ENCODE measurements at places on chromosomes 12 and 14.

DNA sequence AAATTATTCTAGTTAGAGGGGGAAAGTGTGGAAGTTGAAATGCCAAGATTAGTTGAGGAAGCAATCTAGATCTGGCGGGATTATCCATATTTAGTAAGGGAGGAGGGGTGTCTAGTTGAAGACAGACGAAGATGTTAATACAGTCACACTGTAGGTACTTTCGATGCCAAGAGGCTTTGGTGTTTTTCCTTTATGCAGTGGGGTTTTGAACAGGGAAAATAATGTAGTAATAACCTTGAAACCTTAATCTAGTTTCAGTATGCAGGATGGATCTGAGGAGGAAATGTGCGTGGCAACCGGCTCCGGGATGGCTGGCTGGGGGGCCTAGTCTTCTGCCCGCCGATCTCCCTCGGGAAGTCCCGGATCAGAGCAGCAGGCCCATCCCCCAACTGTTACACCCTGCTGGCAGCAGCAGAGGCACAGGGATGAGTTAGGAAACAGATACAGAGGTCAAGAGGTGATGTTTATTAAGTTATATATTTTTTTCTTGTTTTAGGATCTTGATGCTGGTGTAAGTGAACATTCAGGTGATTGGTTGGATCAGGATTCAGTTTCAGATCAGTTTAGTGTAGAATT, 27.4 kb downstream of the MDM2 start:
- peak; percentile 70 for DNase-seq

GRCh38 chr12:82510386-82510785, 152.1 kb downstream of the METTL25 start:
- no peak for DNase-seq

- DNase-seq = no peak
Observed at GRCh38 chr12:75836533-75836932, 195.0 kb downstream of the PHLDA1 start.

GRCh38 chr12:114955414-114956014, 271.5 kb upstream of the TBX3 start:
- DNase-seq = no peak

DNA sequence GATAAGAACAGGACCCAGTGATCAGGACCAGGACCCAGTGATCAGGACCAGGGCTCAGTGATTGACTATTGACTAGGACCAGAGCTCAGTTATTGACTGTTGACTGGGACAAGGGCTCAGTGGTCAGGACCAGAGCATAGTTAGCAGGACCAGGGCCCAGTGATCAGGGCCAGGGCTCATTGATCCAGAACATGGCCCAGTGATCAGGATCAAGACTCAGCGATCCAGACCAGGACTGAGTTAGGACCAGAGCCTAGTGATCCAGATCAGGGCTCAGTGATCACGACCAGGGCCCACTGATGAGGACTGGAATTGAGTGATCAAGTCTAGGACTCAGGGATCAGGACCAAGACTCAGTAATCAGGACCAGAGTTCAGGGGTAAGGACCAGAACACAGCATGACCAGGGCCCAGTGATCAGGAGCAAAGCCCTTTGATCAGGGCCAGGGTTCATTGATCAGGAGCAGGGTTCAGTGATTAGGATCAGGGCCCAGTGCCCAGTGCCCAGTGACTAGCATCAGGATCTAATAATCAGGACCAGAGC, 176.0 kb downstream of the TMEM121 start:
- DNase-seq = peak; percentile 8

- DNase-seq = no peak
Observed at GRCh38 chr12:84929501-84929900, 16.9 kb upstream of the SLC6A15 start.

All from endodermal cell (in vitro differentiated cells).